ENCODE measurements at places on chromosomes 12 and 14.

DNA sequence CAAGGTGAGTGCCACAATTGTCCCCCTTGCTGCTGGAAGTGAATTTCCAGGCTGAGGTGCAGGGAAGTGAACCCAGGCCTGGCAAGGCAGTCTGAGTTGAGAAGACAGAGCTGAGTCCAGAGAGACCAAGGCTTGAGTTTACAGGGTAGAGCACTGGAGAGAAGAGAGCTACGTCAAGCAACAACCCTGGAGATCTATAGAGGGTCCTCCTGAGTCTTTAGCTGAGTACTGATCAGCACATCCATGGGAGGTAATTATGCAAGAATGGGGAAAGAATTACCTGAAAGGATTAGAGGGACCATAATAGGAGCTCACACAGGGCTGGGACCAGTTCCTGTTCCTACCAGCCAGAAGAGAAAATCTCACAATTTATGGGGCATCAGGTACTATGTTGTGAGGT, 190.7 kb downstream of the NEDD1 start:
- DNase-seq: no peak

DNA sequence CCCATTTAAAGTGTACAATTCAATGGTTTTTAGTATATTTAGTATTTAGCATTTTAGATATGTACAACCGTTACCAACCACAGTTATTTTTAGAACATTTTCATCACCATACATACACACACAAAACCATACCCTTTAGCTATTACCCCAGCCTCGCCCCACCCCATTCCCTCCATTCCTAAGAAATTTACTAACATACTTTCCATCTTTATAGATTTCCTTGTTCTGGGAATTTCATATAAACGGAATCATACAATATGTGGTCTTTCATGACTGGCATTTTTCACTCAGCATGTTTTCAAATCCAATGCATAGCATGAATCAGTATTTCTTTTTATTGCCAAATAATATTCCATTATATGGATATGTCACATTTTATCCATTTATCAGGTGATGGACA, 101.5 kb downstream of the TAOK3 start:
- DNase-seq: no peak

- no peak for DNase-seq
Measured at GRCh38 chr12:116783525-116784237, 45.6 kb downstream of the RNFT2 start.

GRCh38 chr12:123906711-123907420, 65.8 kb downstream of the CCDC92 start:
- DNase-seq: no peak

- DNase-seq: no peak
Measured at GRCh38 chr14:23068789-23069412, 11.6 kb upstream of the CDH24 start.

GRCh38 chr14:100835548-100836310, 9.8 kb downstream of the MEG3 start:
- DNase-seq: no peak

- DNase-seq: no peak
Measured at GRCh38 chr14:71416392-71416791, 509.1 kb downstream of the PCNX1 start.

GRCh38 chr12:131599190-131600159, 111.4 kb upstream of the SFSWAP start:
- DNase-seq: no peak

GRCh38 chr14:73105727-73106126, 30.6 kb upstream of the PSEN1 start:
- no peak for DNase-seq

DNA sequence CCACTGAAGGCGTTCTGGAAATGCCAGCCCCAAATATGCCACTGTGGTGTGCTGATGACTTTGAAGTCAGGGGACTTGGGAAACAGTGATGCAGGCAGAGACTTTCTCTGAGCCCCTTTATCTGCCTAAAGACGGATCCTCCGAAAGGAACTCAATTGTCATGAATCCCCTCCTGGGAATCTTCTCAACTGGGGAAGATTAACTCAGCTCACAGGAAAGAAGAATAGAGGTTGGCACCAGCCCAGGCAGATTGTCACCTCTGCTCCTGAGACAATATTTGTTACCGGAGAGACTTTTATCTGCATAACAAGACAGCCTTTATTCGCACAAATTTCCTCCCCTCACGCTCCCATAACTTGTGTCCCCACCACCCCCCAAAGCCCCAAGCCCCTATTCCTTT, 414.4 kb downstream of the FUT8 start:
- no peak for DNase-seq

- no peak for DNase-seq
Measured at GRCh38 chr14:80477388-80478160, 266.3 kb upstream of the DIO2 start.

DNA sequence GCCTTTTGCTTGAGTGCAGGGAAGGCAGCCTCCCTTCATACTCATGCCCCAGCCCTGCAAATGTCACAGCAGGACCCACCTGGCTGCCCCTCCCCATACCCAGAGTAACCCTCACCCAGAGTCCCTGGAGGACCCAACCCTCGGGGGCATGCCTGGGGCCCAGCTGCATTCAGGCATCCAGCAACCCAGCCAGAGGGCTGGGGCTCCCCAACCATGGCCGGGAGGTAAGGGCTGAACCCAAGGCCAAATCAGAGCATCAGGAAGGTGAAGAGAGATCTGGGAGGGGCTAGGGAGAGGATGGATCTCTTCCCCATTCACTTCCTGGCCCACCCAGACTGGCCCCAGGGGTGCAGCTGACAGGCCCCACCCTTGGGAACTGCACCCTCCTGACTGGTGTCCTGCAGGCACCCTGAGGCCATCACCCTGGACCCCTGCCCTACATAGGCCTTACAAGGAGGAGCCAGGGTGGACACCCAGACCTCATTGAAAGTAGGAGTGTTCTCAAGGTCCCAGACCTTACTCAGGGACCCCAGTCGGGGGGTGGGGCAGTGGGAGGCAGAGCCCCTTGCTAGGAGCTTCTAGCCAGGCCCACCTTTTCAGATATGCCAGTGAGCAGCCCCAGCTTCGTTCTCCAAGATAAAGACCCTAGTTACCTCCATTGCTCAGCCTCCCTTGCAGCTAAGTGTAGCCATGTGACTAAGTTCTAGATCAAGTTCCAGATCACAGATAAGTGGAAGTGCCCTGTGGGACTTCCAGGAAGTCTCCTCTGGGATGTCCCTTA, 849 bp upstream of the PLD4 start:
- DNase-seq: no peak

DNA sequence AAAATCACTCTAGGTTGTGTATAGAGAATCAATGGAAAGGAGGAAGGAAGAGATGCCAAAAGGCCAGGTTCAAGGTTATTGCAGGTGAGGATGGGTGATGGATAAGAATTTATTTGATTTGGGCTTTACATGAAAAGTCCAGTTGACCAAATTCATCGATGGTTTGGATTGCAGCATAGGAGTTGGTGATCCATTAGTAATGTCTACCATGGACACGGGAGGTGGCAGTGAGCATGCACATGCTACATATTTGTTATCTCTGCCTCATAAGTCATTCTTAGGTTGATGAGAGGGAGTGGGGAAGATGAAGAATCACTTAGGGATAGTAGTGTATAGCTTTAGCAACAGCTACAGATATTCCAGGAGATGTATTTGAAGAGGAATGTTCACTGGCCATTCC, 211.4 kb downstream of the PHETA1 start:
- no peak for DNase-seq

DNA sequence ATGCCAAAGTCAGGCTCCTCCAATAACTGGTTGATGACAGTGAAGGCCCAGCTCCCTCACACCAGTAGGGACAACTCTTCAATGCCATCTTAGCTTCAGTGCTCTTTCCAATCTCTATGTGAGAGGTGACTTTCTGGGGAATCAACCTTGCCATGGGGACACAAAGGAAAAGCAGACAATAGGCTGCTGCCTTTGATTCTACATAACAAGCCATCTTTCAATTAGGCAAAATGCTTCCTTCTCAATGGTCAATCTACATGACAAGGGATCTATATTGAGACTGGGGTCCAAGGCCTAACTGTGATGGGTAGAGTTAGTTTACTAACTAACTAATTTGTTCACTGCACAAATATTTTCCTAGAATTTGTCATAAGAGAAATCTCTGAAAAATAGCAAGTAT, 1417.5 kb upstream of the SEL1L start:
- DNase-seq: no peak

DNA sequence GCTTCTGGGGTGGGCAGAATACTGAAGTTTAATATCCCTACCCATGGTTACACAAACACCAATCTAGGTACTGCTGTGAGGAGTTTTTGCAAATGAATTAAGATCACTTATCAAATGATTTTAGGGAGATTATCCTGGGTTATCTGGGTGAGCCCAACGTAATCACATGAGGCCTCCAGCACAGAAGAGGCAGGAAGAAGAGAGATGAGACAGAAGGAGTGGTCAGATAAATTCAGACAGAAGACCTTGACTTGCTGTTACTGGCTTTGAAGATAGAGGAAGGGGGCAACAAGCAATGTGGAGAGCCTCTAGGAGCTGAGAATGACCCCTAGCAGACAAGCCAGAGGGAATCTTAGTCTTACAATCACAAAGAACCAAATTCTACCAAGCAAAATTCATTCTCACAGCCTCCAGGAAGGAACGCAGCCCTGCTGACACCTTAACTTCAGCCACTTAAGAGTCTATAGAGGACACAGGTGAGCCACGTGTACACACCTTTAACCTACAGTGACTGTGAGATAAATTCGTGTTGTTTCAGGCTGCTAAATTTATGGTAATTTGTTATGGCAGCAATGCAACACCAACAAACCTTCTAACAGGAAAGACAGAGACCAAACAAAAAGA, 49.4 kb downstream of the FERMT2 start:
- DNase-seq: no peak

GRCh38 chr14:59013672-59014298, 174.7 kb upstream of the DAAM1 start:
- DNase-seq: no peak

- no peak for DNase-seq
Measured at GRCh38 chr14:34018125-34018524, 67.3 kb upstream of the EGLN3 start.

DNA sequence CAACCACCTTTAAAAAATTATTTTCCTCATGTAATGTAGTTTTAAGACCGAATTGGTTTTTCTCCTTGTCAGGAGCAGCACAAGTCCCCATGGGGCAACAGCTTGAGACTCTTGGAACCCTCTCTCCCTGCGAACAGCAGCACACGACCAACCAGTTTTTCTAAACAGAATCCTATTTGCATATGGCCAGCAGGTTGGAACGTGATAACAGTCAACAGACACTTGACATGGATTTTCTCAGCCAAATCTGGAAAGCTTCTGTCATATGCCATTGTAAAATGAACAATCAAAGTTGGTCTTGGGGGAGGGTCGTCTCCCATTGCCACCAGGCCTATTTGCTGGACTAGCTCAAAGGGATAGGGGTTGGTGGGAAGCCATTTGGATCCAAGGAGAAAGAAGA, 1915.0 kb upstream of the FLRT2 start:
- no peak for DNase-seq

DNA sequence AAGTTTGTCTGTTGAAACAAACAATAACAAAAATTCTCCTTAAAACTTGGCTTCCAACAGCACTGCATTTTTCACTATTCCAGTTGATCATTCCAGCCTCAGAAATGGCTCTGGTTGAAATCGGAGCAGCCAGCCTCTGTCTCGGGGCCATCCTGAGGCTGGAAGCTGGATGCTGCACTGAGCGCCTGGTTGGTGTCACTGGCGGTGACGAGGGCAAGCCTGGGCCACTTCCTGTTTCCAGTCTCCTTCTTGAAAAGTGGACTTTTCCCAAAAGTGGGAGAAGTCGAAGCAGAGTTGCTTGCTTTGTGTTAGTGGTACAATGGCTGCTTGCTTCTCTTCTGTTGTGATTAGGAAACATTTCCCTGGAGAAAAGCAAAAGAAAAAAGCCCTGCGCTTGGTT, 48.7 kb downstream of the CCDC92 start:
- DNase-seq: no peak

- no peak for DNase-seq
Measured at GRCh38 chr12:105275997-105276733, 40.2 kb upstream of the APPL2 start.

Data from anterior cingulate cortex (tissue), 58 donors.